ACHN (cell line): ENCODE measurements at places on chromosomes 4 and X.

GRCh38 chr4:97317671-97318070 lies 825.6 kb downstream of the STPG2 start:
- no peak for DNase-seq

GRCh38 chrX:25156323-25156722 lies 140.6 kb upstream of the ARX start:
- DNase-seq: peak; percentile 16

GRCh38 chr4:138488533-138488932 lies 246.4 kb upstream of the SLC7A11 start:
- no peak for DNase-seq

DNA sequence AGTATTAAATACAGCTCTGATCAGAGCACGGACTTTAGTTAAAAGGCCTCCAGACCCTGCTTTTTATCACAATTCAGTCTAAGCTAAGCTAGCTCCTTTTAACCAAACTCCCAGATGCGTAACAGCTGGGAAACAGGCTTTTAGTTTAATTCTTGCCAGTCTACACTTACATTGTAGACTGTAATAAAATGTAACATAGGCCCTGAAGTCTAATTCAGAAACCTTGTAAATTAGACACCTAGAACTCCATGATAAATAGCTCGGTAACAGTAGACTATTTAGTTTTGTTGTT lies 20.1 kb downstream of the FBXO8 start:
- DNase-seq: no peak

- DNase-seq: no peak
Measured at GRCh38 chr4:100086766-100087431, 103.4 kb downstream of the DDIT4L start.

DNA sequence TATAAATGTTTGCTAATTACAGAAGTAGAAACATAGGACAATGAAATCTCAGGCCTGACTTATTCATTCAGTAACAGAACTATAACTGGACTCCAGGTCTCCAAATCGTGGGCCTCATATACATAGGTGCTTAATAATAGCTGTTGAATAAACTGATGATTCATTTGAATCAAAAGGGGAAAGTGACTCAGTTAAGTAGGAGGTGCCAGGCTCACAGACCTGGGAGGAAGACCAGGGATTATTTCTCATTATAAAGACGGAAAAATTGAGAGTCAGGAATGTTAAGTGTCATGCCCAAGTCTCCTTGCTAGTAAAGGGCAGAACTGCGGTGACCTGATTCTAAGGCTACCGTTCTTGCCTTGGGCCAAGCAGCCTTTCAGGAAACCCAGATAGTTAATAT lies 131.5 kb downstream of the HS3ST1 start:
- DNase-seq: no peak

DNA sequence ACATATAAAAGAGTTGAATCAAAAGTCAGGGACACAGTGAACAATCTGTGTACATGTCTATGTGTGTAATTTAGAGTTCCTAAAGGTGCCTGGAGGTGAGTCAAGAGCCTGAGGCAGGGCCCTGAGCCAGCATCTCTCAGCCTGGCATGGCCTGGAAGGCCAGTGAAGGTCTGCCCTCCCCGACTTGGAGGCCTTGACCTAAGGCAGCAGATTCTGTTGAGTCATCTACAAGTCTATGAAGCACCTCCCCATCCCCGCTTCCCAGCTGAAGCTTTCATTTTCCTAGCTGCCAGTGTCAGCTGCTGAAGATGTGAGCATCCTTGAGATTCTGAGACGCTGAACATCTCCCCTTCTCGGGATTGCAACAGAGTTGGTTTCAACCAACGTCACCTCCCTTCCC lies 583.9 kb downstream of the BCOR start:
- DNase-seq: no peak
